ENCODE measurements at places on chromosomes 1 and 21.

- DNase-seq: peak; percentile 96
Observed at GRCh38 chr1:89524369-89525168, at the start of gene LRRC8B. Gene LRRC8B (plus strand): TSS chr1:89524829. CDS start chr1:89582651, 57,822 bp downstream.

DNA sequence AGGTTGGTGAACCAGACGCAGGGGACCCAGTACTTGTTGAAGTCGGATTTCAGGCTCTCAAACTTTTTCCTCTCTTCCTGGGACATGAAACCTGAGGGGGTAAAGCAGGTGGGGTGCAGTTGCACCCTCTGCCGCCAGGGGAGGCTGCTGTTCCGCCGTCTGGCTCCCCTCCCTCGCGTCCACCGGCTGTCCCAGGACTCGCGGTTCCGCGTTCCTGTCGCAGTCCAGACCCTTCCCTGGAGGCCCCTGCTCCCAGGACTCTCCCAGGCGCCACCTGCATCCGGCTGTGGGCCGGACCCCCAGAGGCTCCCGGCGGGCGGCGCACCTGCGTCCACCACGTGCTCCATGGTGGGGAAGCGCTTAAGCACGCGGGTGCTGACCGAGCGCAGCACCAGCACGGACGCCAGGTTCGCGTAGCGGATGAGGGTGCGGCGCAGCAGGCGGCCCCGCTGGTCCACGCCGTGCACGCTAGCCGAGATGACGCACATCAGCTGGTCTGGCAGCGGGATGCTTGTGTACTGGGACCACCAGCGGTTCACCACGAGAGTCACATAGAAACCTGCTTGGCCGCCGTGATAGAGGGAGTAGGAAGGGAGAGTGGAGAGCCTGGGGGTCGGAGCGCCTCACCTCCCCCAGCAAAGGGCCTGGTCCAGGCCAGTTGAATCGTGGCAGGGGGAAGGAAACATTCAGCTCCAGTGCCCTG lies 1.7 kb downstream of the BEST4 start:
- peak; percentile 83 for DNase-seq

DNA sequence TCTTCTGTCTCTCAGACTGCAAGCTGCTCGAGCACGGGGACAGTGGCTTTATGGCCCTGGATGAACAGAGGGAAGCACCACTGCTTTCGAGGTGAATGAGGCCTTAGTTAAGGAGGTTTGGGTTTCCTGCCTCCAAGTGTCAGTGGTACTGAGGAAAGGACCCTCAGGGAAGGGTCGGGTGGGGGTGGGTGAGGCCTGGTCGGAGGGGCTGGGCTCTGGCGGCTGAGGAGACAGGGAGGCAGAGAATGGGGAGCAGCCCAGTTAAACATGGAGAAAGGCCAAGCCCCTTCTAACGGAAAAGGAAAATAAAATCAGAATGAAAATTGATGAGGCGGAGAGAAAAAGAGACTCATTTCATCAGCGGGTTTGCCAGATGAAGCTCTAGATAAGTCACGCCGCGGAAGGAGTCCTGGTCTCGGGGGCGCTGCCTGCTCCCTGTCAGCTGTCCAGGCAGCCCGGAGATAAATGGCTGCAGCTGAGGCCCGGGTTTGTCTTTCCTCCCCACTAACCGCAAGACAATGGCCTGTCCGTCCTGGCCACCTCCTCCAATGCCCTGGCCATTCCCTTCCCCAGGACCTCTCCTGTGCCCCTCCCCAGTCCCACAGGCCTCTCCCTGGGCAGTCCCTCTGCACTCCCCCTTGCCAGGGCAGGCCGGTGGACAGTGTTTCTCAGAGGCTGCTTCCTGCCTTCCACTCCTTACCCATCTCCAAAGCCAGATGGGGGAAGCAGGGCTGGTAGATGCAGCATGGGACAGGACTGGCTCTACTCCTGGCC lies 55.2 kb downstream of the LRRN2 start:
- no peak for DNase-seq

DNA sequence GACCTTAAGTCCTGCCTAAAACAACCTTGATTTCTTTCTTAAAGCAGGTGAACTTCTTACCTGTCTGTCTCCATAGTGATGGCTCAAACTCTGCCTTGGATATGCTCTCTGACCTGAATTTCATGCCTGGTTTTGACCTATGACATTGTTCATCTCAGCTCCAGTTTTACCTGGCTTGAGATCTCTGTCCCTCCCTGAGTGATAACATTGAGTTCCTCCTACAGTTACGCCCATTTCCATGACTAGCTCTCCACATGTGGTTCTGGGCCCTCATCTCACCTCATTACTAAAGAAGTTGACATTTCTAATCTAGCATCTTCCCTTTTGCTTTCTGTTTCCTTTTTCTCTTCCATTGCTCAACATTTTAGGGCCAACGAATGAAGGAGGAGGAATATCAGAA lies 233.1 kb downstream of the HHIPL2 start:
- DNase-seq: no peak

- no peak for DNase-seq
Observed at GRCh38 chr1:245503548-245503947, 348.8 kb downstream of the KIF26B start.

DNA sequence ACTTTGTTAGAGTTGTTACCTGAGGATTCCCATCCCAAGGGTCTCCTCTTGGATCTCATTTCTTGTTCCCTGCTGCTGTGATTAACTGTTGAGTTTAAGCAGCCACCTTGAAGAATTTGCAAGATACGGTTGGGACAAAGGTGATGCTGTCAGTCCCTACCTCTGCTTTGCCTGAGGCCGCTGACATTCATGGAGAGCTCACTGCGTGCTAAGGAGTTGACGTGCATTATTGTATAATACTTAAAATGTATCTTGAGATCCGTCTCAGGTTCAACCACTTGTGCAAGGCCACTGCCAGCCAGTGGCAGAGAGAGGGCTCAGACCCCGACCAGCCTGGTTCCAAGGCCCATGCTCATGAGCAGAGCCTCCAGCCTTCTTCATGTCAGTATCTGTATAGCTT lies 14.2 kb downstream of the DOP1B start:
- DNase-seq: no peak

DNA sequence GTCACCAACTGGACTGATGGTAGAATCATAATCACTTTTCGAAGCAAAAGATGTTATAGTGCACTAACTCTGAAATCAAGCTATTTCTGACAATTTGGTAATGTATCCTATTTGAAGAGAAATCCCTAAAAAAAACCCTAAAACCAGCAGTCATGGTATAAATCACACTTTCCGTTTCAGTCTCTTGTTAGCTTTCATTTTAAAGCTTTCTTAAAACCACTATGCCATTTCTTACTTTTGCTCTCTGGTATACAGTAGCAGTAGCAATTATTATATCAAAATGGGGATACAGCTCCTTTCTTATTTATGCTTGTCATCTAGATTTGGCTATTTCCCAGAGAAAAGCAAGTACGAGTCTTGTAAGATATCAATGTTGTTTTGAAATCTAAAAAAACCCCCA lies 323.3 kb downstream of the KCTD3 start:
- DNase-seq: no peak

DNA sequence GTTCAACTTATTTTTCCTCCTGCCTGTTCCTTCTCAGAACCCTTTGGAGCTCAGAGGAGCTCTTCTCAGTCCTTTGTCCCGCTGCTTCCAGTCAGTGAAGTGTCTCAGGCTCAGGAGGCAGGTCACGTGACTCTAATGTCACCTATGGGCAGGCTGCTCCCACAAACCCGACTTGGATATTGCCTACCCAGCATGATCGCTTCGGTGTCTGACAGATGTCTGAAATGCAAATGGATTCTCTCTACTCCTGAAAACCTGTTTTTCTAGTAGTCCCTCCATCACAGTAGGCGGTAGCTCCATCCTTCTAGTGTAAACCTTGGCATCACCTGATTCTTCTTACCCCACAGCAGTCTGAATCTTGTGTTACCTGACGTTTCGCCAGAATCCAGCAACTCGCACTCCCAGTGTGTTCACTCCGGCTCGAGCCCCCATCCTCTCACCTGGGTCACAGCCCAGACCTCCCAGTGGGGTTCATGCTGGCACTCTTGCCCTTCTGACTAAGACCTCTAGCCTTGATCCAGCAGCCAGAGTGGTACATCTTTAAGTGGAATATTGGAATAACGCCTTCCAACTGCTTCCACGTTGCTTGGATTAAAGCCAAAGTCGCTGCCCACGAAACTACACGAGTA lies 5.4 kb downstream of the PADI6 start:
- no peak for DNase-seq

DNA sequence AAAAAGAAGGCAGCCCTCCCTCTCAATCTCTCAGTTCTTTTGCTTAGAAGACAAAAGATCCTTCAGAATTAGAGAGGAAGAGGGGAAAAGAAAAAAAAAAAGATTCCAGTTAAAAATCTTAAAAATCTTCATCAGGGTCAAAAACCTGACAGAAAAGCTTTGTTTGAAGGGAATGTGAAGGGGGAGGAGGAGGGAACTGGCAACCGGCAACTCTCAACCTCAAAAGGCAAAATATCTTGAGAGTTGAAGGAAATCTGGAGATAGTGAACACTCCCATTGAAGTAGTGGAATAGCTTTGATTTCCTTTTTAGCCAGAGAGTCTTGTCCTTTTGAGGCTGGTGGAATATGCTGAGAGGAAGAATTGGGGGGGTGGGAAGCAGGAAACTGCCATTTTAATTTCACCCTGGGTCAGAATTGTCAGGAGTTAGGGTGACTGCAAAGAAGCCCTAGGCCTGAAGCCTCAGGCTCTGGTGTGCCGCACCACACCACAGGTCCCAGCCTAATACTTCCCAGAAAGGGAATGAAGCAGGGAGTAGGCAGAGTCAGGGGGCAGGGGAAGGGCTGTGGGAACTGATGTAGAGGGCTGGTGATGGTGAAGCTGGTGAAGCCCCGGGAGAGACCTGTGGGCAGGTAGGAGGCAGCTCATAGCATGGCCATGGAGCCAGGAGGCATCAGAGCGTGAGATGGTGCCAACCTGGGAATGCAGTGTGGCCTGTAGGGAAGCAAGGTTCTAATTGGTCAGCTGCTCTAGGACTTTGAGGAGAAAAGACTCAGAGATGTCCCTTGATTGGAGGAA lies 24.6 kb downstream of the KIRREL1 start:
- DNase-seq: no peak

- DNase-seq: no peak
Observed at GRCh38 chr1:18166341-18166740, 58.7 kb downstream of the IGSF21 start.

GRCh38 chr1:13930151-13930550 lies 230.2 kb downstream of the PRDM2 start:
- peak; percentile 42 for DNase-seq

GRCh38 chr1:119740896-119741780 lies 27.6 kb downstream of the HMGCS2 start:
- DNase-seq: no peak

- no peak for DNase-seq
Observed at GRCh38 chr21:15333136-15333710, 268.4 kb upstream of the NRIP1 start.

- DNase-seq: peak; percentile 58
Observed at GRCh38 chr1:23019863-23020625, 776 bp downstream of the KDM1A start.

DNA sequence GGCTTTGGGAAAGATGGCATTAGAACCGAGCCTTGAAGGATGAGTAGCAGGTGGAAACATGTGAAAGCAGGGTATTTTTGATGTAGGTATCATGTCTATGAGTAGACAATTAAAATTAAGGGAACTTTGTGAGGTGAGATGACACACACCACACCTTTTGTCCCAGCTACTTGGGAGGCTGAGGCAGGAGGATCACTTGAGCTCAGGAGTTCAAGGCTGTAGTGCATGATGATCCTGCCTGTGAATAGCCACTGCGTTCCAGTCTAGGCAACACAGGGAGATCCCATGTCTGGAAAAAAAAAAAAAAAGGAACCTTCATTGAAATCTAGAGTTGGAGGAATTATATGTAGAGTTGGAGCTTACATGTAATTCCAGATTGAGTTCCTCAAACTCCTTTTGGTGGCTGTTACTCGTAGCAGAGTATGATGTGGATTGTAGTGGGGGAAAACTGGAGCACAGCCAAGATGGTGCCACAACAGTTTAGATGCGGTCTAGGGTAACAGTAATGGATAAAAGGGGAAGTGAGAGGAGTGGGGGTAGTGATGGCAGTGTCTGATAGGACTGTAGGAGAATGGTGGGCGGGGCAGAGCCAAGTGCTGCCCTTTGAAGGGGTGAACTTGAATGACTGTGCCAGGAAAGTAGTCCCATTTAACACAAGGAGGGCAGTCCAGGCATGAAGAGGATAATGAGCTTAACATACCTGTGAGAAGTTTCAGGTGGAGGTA lies 17.4 kb downstream of the AK4 start:
- DNase-seq: no peak

DNA sequence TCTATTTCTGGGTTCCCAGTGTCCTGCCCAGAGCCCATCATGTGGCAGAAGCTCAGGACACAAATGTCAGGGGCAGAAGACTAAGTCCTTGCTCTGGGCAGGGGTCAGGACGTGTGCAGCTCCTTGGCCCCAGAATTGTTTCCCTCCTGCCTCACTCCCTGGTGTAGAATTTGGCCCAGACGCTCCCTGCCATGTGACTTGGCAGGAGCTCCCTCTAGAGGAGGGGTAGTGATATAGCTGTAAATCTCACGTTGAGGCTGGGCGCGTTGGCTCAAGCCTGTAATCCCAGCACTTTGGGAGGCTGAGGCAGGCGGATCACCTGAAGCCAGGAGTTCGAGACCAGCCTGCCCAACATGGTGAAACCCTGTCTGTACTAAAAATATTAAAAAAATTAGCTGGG lies 91.2 kb downstream of the UBIAD1 start:
- no peak for DNase-seq

DNA sequence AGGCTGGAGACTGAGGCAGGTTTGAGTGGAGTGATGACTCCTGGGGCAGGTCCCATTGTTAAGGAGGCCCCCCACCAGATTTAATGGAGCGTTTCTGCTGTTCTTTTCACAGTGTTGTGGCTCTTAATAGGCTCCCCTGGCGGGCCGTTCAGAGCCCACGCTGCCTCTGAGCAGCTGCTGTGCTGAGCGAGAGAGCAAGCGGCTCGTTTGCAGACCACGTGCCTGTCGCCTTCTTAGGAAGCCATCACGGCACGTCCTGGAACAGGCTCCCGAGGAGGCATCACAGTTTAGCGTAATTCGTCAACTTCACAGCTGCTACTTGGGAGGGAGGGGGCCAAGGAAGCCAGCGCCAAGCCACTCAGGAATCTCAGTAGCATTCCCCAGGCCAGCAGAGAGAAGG lies 70.5 kb upstream of the CTTNBP2NL start:
- peak; percentile 5 for DNase-seq

- no peak for DNase-seq
Observed at GRCh38 chr1:10490286-10490970, 15.7 kb downstream of the PEX14 start.

GRCh38 chr1:31689854-31690253 lies 14.0 kb downstream of the COL16A1 start:
- DNase-seq: no peak

- no peak for DNase-seq
Observed at GRCh38 chr1:156012051-156012817, 8.5 kb downstream of the SSR2 start.

DNA sequence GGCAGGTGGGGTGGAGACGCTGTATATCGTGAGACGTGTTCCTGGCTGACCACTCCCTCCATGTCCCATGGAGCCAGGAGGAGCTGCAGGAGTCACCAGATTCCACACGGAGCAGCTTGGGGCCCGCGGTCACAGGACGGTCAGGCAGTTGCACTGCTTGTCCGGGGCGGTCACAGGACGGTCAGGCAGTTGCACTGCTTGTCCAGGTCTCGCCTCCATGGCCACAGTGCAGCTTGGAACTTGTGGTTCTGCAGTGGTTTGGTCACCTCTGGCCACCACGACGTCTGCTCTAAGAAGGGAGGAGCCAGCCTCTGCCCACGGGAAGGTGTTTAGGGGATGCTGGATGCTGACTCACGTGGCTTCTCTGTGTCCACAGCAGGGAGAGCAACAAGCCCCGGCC lies 33.0 kb downstream of the SLX9 start:
- no peak for DNase-seq

GRCh38 chr1:233121947-233122559 lies 171.6 kb downstream of the NTPCR start:
- DNase-seq: no peak

Measured in mucosa of descending colon (tissue), 3 donors.